Activated T-helper 1 cell treated with Interleukin-2 at 50 U/mL for 16 hours (primary cell): ENCODE measurements at places on chromosomes 6 and 20.

GRCh38 chr6:136228814-136229213 lies 21.3 kb downstream of the MTFR2 start:
- DNase-seq: no peak

DNA sequence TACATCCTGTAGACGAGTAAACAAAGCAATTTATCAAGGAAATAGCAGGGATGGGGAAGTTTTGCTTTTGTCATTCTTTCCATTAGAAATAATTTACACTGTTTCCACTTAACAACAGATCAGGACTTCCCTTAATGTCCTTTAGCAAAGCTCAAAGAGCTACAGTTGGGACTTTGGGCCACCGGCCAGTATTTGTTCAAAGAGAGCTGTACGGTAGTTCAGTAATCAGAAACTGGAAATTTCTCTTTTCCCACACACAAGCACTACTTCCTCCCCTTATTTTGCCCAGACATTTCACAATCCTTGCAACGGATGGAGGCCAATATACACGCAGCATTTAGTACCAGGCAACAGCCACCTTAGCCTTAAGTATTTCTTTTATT lies 12.1 kb upstream of the HINT3 start:
- no peak for DNase-seq

- DNase-seq: no peak
Observed at GRCh38 chr20:58970146-58970545, 10.9 kb upstream of the NELFCD start.

DNA sequence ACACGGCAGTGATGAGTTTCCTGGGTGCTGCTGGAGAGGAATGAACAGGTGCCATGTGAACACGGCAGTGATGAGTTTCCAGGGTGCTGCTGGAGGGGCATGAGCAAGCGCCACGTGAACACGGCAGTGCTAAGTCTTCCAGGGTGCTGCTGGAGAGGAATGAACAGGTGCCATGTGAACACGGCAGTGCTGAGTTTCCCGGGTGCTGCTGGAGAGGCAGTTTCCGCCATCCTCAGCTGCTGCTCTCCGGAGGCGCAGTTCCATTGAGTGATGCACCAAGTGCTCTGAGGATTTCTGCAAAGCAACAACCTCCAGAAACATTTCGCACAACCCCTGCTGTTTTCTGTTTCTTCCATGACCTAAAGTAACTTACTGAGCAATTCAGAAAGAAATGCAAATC lies 155.4 kb downstream of the SMOC2 start:
- no peak for DNase-seq

- DNase-seq: no peak
Observed at GRCh38 chr20:48273843-48274242, 488.6 kb upstream of the SULF2 start.

GRCh38 chr6:163605385-163606097 lies 191.0 kb downstream of the QKI start:
- DNase-seq: no peak

- no peak for DNase-seq
Observed at GRCh38 chr6:9647071-9647445, 767.8 kb downstream of the TFAP2A start.

- no peak for DNase-seq
Observed at GRCh38 chr6:18473755-18474154, 86.6 kb downstream of the RNF144B start.

- no peak for DNase-seq
Observed at GRCh38 chr6:3231247-3232016, 4.0 kb upstream of the TUBB2B start.

DNA sequence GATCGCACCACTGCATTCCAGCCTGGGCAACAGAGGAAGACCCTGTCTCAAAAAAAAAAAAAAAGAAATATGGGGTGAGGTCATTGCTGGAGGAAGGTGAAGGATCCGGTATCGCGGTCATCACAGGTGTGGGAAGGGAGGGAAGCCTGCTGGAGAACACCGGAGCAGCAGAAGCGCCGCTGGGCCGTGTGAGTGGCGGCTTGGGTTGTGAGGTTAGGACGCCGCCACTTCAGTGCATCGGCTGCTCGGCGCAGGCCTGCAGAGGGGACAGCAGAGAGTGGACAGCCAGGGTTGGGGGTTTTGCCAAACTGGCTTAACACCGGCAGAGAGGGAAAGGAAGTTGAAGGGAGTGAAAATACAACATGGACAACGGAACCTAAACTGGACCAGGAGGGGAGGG lies 5.4 kb downstream of the TLDC2 start:
- no peak for DNase-seq

- no peak for DNase-seq
Observed at GRCh38 chr6:107635057-107635515, 145.2 kb downstream of the SOBP start.

GRCh38 chr6:2351807-2352431 lies 106.5 kb upstream of the GMDS start:
- no peak for DNase-seq

GRCh38 chr20:37335642-37336368 lies 10.1 kb upstream of the SRC start:
- DNase-seq: no peak

- DNase-seq: no peak
Observed at GRCh38 chr20:61556111-61556510, 304.1 kb downstream of the CDH4 start.

DNA sequence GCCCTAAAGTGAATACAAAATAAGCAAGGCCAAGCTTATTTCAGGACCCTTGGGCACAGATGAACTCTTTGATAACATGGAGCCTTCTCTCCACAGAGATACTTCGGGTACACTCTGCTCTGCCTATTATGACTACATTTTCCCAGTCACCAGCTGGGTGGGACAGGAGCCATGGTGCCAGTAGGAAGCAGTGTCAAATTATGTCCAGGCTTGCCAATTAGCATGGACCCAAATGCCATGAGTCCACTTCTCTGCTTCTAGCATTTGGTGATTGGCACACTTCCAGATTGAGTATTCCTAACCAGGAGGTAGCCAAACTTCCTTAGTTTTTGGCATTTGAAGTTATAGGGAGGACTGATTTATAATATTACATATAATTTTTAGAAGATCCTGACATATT lies 513.8 kb upstream of the HTR1E start:
- DNase-seq: no peak

- DNase-seq: peak; percentile 43
Observed at GRCh38 chr6:41940759-41941279, 789 bp downstream of the CCND3 start.
